ENCODE measurements at places on chromosomes 7 and 10.

GRCh38 chr10:48759113-48759901 lies 74.6 kb downstream of the WDFY4 start:
- no peak for DNase-seq

- no peak for DNase-seq
These were observed 166.6 kb upstream of the MKLN1 start for GRCh38 chr7:131161103-131161502.

DNA sequence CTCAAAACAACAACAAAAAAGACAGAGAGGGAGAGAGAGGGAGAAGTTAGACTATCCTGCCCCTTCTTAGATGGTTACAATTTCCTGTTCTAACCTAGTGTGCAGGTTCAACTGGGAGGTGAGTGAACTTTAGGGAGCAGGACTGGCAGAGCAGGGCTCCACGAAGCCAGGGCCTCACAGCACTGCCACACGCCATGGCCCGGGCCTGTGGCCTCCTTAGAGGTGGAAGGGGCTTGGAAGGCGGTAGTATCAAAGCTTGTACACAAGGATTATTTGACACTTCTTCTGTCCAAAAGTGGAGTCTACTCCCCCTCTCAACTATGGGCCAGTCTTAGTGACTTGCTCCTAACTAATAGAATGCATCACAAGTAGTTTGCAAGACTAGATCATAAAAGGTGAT lies 62.9 kb upstream of the TMEM72 start:
- no peak for DNase-seq

GRCh38 chr10:74651565-74651964 lies 174.8 kb upstream of the KAT6B start:
- no peak for DNase-seq
